ENCODE measurements at places on chromosomes 5 and 9.

DNA sequence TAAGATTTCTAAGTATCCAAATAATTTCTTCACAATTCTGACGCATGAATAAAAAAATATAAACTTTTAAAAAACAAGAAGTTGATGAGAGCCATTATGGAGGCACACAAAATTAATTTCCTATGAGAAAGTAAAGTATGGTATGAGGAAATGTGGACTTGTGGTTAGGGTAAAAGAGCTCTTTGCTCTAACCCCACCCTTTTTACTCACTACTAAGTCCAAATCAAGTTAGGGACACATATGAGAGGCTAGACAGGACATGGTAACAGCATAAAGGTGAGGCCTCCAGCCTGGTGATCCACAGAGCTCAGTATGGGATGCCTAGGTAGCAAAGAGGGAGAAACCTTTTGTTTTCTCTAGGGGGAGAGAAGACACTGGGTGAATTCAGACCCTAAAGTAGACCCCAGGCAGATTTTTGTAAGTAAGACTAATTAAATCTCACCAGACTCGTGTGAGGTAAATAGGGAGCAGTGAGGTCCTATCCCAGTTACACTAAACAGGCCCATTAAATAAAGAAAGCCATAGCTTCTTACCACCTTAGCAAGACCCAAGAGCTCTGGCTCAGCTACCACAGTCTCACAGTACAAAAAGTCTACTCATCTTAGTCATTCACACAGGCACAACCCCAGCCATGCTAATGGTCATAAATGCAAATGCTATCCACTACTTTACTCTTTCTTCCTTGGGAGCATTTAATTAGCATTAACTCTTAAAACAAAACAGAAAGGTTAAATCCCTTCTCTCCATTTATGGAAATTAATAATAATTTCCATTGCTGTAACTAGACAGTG is 42.6 kb downstream of the MLLT3 start:
- DNase-seq: no peak

- no peak for DNase-seq
Measured at GRCh38 chr9:80596579-80596978, 1024.8 kb downstream of the TLE4 start.

DNA sequence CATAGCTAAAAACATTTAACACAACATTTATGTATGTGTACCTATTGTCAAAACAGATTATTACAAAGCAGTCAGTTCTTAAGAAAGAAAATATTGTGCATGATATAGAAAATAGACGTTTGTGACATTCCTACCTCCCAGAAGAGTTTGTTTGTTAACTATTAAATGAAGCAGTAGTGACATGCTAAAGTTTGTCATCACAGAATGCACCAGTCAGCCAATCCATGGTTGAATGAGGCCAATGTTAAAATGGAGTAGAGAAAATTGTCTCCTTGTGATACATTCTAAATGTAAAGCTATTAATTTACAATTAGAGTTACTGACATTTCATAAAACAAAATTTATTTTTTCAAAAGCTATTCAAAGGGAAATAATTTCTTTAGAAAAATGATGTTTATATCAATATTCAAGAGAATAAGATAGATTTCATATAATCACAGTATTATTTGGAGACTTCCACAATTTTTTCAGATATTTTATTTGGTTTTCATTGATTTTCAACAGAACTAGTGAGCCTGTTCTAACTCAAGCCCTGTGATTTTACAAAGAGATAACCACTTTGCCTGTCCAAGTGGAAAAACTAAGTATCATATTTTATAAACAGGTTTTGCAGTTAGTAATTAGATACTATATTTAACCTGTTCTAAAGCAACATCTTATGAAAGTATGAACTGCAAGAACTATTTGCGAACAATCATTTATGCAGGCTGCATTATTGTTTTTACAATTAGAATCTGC is 176.8 kb downstream of the ISL1 start:
- no peak for DNase-seq

GRCh38 chr9:1875921-1876448 is 139.2 kb upstream of the SMARCA2 start:
- DNase-seq: no peak

DNA sequence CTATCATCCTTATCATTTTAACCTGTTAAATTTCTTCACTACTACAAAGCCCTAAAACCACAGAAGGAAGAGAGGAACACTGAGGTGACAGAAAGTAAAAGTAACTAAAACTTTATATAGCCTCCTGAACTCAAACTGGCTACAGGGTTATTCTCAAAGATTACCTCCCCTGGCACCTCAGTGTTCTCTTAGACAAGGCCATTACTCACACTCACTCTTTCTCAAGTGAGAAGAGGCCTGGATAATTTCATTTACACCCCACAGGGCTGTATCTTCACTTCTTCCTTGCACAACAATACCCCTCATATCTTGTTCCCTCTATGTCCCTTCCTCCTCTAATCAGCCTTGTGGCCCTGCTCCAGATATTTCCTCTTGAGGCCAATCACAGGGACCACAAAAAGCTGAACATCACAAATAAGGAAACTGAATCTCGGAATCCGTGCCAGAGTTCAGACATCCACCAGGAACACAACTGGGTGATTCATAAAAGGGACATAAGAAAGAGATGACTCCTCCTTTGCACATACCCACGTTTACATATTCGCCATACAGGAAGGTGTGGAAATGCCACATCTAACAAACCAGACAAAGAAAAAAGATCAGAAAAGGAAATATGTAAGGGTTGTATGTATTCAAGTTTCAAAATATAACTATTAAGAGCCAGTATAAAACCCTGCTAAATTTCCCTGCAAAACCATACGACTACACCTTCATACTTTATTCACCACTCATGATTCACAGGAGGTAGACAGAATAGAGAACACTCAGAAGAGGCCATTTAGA is 1.7 kb upstream of the KLHL3 start:
- DNase-seq: no peak

- no peak for DNase-seq
Measured at GRCh38 chr9:126503333-126504085, 110.2 kb upstream of the LMX1B start.

- DNase-seq: no peak
Measured at GRCh38 chr5:17180330-17180843, 37.0 kb upstream of the BASP1 start.

DNA sequence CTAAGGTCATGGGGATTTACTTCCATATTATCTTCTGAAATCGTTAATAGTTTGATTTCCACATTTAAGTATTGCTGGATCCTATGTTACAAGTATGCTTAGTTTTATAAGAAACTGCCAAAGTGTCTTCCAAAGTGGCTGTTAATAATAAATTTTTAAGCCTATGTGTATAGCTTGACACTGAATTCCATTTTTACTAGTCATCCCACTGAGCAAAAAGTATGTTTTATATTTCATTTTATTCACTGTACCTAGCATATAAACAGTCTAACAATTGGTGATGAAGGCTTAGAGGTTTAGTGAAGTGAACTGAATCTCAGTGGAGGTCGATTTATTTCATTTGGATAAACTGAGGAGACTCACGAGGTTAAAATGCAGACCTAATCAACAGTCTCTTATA is 174.6 kb downstream of the ADAMTS6 start:
- DNase-seq: no peak

GRCh38 chr5:176716320-176716719 is 69.0 kb downstream of the TSPAN17 start:
- DNase-seq: no peak

GRCh38 chr5:68557162-68557936 is 341.8 kb downstream of the PIK3R1 start:
- DNase-seq: no peak

DNA sequence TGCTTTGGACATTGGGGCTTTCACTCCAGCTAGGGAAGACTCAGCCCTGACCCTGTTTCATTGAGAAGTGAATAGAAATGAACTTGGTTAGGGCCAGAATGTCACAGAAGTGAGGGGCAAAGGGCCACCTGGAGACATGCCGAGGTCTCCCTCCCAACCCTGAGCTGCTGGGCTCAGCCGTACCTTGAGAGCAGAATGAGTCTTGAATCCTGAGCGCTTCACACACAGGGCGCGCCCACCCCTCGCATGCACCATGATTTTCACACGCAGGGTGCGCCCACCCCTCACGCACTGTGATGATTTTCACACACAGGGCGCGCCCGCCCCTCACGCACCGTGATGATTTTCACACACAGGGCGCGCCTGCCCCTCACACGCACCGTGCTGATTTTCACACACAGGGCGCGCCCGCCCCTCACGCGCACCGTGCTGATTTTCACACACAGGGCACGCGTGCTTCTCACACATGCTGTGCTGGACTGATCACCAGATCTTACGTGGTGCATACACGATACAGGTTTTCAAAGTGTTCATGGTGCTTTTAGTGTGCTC is 99.0 kb downstream of the EHMT1 start:
- no peak for DNase-seq

DNA sequence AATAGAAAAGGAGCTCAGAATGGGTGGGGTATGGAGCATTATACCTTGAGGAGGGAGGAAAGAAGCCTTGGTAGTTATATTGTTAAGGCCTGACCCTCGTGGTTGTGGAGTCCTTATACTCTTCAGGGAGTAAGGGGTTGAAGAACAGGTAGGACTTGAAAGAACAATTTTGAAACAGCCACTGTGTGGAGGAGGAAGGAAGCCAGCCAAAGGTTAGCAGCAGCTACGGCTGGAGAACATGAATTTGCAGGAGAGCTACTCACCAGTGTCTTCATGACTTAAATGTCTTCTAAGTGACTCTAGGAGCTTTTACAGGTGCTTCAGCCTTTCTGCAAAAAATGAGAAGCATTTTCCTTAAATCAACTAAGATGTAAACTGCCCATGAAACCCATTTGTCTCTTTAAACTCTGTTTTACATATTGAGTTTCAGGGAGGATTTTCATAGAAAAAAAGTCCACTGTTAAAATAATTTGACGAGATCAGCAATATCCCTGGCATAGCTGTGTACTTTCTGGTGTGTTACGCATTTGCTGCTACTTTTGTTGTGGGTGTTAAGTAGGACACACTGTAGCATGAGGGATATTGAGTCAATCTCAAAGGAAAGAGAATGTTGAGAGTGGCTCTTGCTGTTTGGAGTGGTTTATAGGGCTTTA is 110.6 kb upstream of the ELL2 start:
- DNase-seq: no peak

DNA sequence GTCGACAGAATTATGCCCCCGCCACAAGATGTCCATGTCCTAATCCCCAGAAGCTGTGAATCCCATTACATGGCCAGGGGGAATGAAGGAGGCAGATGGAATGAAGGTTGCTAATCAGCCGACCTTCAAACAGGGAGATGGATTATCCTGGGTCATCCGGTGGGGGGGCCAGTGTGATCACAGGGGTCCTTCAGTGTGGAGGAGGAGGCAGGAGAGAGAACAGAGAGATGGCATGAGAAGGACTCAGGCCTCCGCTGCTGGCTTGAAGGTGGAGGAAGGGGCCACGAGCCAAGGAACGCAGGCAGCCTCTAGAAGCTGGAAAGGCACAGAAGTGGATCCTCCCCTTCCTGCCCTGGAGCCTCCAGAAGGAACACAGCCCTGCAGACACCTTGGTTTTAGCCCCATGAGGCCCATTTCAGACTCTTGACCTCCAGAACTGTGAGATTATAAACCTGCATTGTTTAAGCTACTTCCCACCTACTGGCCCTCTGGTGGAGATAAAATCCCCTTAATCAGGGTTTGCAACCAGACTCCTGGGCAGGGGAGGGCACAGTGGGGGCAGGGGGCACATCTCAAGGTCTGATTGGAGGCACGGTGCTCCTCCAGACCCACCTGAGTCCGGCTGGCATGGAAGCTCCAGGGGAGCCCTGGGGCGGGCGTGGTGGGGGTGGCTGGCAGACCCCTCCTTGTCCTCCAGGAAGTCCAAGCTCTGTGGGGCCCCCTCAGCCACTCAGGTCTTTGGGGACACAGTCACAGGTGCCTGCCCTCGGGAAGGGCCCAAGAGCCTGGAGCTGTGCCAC is 13.8 kb downstream of the PTGES2 start:
- no peak for DNase-seq

DNA sequence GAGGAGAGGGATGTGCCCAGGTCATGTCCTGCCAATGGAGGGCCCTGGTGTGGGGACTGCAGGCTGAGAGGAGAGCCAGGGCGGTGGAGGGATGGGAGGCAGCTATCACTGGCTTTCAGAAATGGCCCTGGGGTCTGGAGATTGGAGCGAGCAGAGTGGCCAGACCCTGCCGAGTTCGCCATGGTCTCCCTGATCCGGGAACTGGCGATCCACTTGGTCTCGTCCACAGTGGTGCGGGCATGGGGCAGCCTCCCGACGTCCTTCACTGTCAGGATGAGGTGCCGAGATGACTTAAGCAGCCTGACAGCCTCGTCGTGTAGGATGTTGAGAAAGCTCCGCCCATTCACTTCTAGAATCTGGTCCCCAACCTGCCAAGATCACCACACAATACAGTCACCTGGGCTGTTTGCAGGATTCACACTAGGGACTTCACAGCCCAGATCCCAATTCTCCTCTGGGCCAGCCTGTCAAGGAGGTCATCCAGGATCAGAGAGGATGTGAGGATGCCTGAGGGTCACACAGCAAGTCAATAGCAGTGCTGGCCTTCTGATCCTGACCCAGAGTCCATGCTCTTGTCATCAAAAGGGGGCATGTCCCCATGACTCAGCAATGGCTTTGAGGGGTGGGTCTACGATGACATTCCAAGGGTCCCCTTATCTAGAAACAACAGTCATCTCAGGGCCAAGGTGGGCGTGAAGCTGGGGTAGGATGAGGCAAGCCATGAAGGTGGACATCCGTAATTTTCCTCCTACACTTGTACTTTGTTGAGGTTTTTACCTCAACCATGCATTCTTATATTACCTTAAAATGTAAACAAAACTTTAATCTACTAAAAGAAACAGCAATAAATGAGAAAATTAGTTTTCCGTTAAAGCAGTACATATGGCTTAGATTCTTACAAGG is 38.5 kb upstream of the AKNA start:
- DNase-seq: no peak

GRCh38 chr5:83517688-83518085 is 46.1 kb downstream of the VCAN start:
- DNase-seq: no peak

DNA sequence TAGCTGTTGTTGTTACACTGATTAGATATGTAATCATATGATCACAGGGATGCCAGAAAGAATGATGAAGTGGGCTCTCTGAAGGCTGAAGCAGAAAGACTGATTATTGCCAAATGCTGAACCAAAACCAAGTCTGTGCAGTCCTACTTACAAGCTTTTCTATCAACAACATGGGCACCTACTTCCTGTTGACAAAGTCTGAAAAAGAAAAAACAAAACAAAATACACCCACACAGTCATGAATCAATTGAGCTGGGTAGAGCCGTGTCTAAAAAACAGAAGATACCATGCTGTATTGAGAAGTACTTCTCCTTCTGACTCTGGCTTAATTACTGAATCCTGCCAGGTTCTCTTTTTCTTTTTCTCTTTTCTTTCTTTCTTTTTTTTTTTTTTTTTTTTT is 363.4 kb downstream of the RAB3C start:
- no peak for DNase-seq

- DNase-seq: no peak
Measured at GRCh38 chr5:36946101-36946500, 69.5 kb downstream of the NIPBL start.

DNA sequence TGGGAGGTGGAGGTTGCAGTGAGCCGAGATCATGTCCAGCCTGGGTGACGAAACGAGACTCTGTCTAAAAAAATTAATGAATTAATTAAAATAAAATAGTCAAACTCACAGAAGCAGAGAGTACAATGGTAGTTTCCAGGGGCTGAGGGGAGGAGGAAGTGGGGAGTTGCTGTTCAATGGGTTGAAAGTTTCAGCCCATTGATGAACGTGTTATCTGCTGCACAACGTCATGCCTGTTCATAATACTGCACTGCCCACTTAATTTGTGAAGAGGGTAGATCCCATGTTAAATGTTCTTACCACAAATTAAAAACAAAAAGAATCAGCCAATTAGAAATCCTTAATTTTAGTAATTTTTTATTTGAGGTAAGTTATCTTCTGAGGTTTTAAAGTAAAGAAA is 16.4 kb upstream of the RUFY1 start:
- no peak for DNase-seq

- DNase-seq: no peak
Measured at GRCh38 chr5:91022518-91022917, 360.6 kb downstream of the ARRDC3 start.

Data from nephron progenitor cell (in vitro differentiated cells).